ENCODE measurements at places on chromosomes 12 and 14.

DNA sequence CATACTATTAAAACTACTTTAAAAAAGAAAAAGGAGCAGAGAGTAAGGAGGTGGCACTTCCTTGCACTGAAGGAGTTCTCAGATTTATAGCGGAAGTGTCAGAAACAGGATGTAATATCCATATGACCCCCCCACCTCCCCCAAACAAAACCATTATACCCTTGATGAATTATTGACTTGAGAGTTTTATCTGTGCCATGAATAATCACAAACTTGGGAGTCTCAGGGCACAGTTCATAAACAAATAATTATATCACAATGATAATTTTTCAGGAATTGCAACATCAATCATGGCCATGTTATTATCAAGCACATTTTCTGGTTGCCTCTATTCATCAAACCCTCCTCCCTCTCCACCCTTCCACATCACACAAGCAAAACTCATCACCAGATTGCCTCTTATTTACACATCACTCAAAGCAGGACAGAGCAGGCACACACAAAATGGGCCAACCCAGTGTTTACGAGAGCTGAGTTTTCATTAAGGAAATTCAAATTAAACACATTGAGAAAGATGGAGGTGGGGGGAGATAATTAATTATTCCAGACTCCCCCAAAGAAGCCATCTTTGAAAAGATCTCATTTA, 141.4 kb downstream of the EGLN3 start:
- DNase-seq = no peak

GRCh38 chr12:90989686-90990111, 15.1 kb downstream of the EPYC start:
- no peak for DNase-seq

DNA sequence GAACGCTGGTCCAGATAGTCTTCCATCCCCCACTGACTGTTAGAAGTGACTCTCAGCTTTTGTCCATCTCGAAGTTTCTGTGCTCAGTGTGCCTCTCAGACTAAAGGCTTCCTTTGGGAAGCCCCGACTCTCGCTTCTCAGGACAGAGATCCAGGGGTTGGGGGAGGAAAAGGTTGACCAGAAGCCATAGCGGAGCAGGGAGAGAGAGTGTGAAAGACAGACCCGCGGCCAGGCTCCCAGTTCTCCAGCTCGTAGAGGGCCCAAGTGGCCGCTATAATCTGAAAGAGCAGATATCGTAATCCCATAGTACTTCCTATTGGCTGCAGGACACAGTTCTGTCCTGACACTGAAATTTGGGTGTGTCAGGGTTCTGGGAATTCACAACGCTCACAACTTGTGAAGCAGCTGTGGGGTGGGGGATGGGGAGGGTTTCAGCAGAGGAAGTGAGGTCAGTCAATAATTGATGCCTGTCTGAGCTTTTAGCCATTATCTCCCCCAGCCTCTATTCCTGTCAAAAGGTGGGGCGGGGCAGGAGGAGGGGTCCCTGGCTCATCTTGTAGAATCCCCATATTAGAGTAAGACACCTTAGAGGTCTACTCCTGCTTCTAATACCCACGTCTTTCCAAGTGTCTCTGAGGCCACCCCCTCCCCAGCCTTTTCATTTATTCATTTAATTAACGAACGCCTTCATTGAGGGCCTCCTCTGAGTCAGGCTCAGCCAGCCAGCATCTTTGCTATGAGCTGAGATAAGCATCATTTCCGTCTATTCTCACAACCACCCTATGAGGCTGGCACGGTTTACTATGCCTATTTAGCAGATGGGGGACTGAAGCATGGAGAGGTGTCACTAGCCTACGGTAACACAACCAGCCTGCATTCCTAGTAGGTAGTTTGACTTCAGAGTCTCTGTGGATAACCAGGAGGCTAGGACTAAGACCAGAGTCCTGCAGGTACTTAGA, 1.6 kb upstream of the ACVRL1 start:
- no peak for DNase-seq

DNA sequence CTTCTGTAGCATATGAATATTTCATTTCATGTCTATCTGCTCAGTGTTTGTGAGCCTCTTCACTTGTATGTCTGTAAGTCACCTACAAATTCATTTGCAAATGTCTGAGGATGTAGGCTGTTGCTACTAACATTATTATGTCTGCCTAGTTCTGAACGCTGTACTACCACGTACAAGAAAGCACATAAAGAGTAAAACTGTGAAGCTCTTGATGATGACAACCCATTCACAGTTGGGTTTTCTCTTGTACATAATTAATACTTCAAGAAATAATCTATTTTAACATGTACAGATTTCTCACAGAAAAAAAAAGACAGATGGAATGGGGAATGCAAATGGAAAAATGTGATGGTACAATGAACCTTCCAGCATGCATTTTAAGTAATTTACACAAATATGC, 64.3 kb upstream of the CPNE8 start:
- DNase-seq = no peak

DNA sequence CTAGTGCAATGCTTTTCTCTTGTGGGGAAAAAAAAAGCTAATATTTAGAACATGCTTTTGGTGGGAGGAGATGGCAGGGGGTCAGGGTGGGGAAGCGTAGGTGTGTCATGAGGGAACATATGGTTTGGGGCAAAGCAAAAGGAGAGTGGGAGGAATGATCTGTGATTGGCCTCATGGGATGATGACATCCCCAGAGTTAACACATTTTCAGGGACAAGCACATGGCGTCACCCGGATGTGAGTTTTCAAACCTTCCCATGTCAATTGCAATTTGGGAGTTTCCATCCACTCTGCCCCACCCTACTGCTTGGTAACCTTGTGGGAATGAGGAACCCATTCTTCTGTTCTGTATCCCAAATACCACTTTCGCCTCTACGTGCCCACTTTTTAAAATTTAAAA, 164.2 kb downstream of the SSPN start:
- no peak for DNase-seq

- DNase-seq = no peak
These were observed 44.9 kb downstream of the ATP2B1 start for GRCh38 chr12:89663577-89664357.

- no peak for DNase-seq
These were observed 105.7 kb downstream of the GCH1 start for GRCh38 chr14:54796961-54797360.

DNA sequence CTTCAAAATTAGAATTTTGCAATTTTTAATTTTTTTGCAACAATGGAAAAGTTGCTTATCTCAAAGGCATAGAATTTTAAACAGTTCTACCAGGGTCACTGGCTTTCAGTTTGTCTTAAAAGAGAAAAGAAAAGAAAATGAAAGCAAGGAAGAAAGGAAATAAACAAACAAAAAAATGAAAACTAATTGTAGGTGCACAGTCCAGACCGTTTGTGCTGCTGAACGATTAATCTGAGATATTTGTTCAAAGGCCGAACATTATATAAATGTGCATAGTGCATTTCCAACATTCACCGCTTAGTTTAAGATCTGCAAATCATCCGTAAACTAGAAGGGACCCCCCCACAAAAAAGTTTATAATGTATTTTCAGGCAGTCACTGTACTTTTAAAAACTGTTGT, 5.5 kb upstream of the OTX2 start:
- no peak for DNase-seq

- no peak for DNase-seq
These were observed 5.8 kb upstream of the C1RL start for GRCh38 chr12:7114851-7115250.

Data from GM19239 (cell line).